NCI-H1930 (cell line): ENCODE measurements at places on chromosomes 3 and 15.

- no peak for DNase-seq
Observed at GRCh38 chr3:186152889-186153292, 44.0 kb upstream of the ETV5 start.

- no peak for DNase-seq
Observed at GRCh38 chr15:89785064-89785773, 9.1 kb downstream of the MESP2 start.

GRCh38 chr3:169400874-169401273 is 262.6 kb downstream of the MECOM start:
- DNase-seq: no peak

GRCh38 chr3:110015231-110015963 is 678.1 kb upstream of the DPPA4 start:
- no peak for DNase-seq

DNA sequence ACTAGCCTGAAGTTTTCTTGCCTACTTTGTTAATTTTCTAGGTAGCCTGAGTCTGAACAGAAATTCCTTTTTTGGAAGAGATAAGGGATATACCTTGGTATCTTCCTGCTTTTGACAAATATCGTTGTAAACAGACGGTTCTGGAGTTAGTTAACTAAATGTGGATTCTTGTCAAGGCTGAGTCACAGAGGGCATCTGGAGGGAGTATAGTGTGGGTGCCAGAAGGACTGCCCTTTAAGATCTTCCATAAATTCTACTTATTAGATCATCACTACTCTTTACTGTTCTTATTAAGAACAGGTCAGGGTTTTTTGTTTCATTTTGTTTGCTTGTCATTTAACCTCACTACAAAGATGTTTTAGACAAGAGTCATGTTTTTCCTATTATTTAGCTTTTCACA is 125.3 kb upstream of the SKOR1 start:
- DNase-seq: no peak

DNA sequence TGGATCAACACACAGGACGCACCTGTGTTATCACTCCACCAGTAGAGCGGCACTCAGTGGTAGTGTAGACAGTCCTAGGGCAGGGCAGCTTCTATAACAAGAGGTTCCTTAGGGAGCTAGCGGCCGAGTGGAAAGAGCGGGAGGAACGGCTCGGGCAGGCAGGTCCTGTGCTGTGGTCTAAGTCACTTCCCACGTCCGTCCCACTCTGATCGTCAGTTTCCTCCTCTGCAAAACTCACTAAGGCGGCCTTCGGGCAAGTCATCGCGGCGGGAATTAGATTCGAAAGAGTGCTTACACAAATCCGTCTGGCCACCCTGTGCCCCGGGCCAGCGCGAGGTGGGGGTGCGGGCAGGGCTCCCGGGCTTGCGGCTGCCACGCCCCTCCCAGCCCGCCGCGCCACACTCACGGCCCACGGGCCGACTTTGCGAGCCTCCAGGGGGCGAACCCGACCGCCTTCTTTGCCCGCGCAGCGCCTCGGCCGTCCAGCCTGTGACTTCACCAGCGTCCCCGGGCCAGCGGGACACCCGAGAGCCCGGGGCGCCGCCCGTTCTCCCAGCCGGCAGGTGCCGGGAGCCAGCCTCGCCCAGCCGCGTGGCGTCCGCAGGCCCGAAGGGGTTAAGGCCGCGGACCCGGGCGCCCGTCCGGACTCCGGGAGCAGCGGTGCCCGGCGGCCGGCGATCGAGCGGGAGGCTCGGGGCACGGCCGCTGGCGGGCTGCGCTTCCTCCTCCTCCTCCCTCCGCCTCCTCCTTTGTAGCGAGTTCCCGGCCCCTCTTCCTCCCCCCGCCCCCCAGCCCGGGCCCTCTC is 416 bp upstream of the CORO2B start:
- peak; percentile 11 for DNase-seq

DNA sequence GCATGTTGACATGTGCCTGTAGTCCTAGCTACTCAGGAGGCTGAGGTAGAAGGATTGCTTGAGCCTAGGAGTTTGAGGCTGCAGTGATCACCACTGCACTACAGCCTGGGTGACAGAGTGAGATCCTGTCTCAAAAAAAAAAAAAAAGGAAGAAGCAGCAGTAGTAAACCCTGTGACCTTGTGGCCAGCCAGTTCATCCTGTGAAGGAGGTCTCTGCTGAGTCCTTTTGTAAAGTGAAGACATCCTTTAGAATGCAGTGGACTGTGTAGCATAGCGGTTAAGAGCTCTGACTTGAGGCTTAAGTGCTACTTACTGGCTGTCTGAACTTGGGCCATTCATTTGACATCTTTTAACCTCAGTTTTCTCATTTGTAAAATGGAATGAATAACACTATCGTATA is 8.3 kb downstream of the EXOSC7 start:
- DNase-seq: no peak

- DNase-seq: no peak
Observed at GRCh38 chr3:13574083-13574797, 25.3 kb downstream of the FBLN2 start.

DNA sequence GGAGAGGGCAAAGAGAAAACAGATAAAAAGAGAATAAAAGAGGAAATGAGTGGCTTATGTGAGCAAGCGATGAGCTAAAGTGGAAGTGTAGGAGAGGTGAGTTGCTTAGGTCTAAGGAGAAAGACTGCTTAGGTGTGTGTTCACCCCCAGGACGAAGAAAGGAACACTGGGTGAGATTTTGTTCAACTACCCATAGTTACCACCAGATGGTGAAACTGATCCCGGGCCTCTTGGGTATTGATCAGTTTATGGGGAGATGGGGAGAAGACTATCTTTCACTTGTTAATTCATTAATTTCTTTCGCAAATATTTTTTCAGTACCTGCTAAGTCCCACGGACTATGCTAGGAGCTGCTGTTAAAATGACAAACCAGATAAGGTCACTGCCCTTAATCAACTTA is 33.9 kb downstream of the GAP43 start:
- DNase-seq: no peak

GRCh38 chr3:107465064-107465631 is 57.6 kb upstream of the BBX start:
- no peak for DNase-seq

DNA sequence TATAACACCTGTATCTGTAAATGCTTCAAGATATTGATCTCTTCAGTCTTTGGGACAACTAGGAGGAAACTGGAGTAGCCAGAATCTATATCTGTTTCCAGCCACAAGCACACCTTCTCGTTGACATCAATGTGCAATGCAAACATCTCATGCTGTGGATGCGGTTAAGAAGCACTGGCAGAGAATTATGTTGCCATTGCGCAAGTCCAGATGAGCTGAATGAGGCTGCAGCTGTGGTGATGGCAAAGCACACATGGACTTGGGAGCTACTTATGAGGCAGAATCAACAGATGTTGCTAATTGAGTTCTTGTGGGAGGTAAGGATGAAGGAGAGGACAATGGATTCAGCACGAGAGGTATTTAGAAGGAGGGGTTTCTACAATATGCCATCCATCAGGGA is 90.9 kb downstream of the STRIT1 start:
- DNase-seq: no peak

DNA sequence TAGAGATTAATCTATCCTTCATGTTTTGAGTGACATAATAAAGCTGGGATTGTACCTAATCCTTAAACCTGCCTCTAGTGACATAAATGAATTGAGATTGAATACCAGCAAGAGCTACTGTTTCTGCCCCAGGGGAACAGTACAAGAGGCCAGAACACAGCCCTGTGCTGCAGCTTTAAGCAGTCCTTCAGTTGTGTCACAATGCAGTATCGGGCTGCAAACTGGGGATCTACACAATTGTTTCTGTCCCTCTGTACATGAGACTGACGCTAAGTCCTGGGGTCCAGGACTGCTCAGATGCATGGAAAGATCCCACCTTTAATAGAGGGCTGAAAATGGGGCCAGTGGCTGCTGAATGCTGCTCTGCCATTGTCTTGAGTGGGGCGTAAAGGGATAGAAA is 87.5 kb downstream of the MINAR1 start:
- DNase-seq: no peak

GRCh38 chr3:171508676-171509075 is 48.5 kb upstream of the TNIK start:
- no peak for DNase-seq

DNA sequence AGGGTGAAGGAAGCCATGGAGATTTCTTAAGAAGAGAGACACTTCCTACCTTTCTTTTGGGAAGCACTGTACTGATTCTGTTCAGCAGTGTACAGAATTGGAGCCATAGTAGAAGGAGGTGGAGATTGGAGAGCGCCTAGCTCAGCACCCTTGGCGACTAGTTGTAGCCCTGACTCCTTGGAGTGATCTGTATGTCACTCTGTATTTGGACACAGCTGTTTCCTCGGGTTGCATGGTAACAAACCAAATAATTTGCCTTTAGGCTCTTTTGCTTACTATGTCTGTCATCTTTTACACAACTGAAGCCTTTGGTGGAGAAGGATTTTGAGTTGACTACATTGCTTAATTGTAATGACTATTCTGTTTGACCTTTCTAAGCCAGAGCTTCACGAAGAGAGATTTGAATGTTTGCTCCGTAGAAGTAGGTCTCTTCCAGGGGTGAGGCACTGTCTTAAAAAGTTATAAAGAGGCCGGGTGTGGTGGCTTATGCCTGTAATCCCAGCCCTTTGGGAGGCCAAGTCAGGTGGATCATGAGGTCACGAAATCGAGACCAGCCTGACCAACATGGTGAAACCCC is 77.1 kb downstream of the AKAP13 start:
- no peak for DNase-seq

DNA sequence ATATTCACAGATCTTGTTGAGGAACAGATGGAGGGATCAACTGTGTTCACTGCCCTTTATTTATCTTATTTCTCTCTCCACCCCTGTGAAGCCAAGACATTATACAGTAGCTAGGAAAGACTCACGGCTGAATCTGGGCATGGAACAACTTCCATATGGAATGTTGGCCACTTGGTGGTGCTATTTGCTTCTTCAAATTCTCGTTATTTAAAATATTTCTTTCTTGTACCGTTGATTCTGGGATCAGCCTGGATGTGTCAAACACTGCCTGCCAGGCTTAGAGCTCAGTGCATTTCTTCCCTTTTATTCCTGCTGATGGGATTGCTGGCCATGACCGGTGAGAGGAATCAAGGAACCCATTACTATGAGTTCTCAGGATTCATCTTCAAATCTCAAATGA is 17.5 kb upstream of the GASK1A start:
- peak; percentile 10 for DNase-seq

- no peak for DNase-seq
Observed at GRCh38 chr3:175605851-175606250, 746.7 kb downstream of the NAALADL2 start.

- no peak for DNase-seq
Observed at GRCh38 chr3:126515066-126515706, 2.4 kb downstream of the UROC1 start.

GRCh38 chr3:106010829-106011228 is 142.0 kb upstream of the CBLB start:
- DNase-seq: no peak

DNA sequence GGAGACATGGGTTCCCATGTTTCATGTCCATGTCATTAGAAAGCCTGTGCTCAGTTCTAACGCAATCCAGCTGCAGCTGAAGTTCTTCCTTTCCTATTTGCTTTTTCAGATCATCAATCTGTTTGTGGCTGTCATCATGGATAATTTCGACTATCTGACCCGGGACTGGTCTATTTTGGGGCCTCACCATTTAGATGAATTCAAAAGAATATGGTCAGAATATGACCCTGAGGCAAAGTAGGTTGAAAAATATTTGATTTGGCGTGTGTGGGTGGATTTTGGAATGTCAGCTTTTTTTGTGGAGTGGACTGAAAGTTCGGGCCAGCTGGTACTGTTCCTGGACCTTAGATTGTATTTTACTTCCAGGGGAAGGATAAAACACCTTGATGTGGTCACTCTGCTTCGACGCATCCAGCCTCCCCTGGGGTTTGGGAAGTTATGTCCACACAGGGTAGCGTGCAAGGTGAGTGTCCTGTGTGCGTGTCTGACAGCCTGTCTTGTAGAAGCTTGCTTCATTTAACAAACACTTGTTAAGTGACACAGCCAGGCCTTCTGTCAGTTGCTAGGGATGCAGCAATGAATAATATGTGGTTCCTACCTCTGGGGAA is 69.6 kb downstream of the CHDH start:
- DNase-seq: no peak

DNA sequence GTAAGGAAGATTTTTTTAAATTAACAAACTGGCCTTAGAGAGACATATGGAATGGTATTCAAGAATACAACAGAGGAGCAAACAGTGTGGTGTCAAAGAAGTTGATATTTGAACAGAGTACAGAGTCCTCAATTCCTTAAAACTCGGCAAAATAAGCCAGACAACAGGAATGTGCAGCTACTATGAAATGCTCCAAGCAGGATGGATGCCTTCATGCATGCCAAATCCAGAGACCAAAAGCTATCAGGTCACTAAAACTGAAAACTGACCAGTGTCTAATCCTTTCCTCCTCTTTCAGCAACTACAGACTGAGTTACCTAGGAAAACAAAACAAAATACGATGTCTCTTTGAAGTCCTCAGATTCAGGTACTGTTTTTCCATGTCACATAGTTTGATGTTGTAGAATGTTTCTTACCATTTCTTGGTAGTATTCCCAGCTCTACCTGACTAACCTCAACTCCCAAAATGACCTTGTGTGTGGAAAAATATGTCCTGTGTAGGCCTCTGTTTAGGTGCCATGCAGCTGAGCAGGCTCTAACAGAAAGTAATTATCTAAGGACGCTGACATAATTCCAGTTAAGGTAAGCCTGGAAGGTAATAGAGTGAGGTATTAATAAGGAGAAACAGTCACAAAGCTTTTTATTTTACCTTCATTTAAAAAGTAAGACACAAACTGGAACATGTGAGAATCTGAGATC is 46.9 kb downstream of the TBL1XR1 start:
- no peak for DNase-seq

- no peak for DNase-seq
Observed at GRCh38 chr15:61689067-61689466, 371.2 kb downstream of the VPS13C start.

DNA sequence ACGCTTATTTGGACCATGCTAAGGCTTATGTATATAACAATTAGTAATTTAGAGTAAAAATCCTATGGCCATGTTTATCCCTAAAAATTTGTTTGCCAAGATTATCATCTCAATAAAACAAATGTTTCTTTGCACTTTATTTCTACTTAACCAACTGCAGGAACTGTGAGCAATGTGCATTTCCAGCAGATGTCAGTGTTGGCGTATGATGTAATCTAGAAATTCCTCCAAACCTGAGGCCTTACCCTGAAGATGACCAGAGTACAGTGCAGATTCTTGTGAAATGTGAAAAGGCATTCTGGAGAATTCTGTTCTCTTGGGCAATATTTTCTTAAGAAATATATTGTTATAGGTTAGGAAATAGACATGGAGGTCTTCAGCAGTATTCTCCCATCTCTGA is 205.9 kb downstream of the MBNL1 start:
- no peak for DNase-seq

DNA sequence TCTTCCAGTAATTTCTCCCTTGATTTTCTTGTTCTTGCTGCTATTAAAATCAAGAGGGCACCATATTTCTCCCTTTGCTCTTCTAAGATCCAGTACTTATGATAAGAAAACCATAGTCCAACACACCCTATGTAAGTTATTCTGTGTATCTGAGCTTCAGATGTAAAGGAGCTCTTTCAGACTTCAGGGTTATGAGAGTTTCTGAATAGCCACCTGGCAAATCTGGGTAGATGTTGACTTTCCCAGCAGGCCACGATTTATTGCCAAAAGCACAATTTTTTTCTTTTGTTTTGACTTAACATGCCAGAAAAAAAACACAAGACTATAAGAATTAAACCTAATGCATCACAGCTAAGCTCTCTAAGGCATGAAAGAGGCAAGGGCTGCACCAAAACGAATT is 1045.0 kb downstream of the FHIT start:
- no peak for DNase-seq
